ENCODE measurements at places on chromosomes 2 and 18.
A peak's percentile ranks its signal among the peaks of the same experiment; 100 is the strongest.

DNA sequence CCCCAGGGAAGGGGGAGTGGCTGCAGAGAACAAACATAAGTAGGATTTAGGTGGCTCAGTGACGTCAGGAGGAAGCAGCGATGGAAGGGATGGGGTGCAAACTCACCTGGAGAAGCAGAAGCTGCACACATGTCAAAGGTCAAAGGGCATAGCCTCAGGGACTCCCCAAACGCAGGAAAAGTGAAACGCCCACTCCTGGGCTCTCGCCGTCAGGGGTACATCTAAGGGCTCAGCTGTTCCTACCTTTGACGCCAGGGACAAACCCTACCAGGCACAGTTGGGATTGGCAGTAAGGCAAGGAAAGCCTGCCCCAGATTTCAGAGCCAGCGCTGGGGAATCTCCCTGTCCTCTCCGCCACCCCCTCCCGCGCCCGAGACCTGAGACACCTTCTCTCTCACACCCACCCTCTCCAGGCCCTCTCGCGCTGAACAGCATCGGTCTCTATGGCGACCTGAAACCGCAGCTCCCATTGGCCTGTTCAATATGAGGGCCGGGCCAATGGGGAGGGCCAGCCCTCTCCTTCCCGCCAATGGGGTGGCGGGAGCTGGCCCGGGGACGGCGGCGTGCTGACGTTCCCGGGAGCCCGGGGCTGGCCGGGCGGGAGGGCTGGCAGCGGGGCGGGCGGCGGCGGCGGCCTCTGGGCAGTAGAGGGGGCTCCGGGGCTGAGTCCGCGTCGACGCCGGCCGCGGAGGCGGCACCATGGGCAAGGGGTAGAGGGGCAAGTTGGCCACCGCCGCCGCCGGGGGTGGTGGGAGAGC, at the start of the genes CCDC148 and PKP4:
Gene CCDC148, minus strand, starts transcription at position 445 of the 758 bp plus-strand sequence. Its CDS starts 314 bp downstream, at position 131.
Gene PKP4, plus strand, starts transcription at position 644 of the 758 bp plus-strand sequence. CDS start 76,233 bp downstream, outside the sequence.
- peak; percentile 77 for DNase-seq

GRCh38 chr2:134217924-134218323, 35.9 kb upstream of the MGAT5 start:
- DNase-seq = no peak

GRCh38 chr2:135951041-135951583, 34.3 kb downstream of the DARS1 start:
- DNase-seq = no peak

GRCh38 chr2:176189681-176190641, 1.5 kb downstream of the HOXD1 start:
- DNase-seq = no peak

- no peak for DNase-seq
Observed at GRCh38 chr2:5970347-5970746, 278.2 kb downstream of the SOX11 start.

- peak; percentile 47 for DNase-seq
Observed at GRCh38 chr2:232901736-232902578, 31.9 kb downstream of the SNORC start.

GRCh38 chr2:47264143-47264542, 109.0 kb upstream of the STPG4 start:
- DNase-seq = no peak

GRCh38 chr2:179932786-179933185, 71.4 kb upstream of the ZNF385B start:
- DNase-seq = peak; percentile 8

GRCh38 chr18:56202678-56203077, 435.7 kb downstream of the TXNL1 start:
- DNase-seq = peak; percentile 15

DNA sequence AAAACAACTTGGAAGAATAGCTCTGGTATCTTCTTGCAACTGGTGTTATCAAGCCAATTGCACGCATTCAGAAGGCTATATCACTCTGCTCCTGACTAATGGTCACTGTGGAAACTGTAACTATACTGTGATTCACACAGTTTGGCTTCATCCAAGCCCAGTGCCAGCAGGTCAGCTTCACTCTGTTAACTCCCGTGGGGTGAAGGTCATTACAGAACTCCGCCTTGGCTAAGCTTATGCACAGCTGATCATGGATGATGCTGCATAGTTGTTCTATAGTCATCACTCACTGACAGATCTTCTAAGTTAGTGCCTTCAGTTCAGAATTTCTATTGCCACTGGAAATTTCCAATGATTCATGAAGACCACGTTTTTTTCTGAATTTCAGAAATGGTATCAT, 497.2 kb upstream of the NETO1 start:
- no peak for DNase-seq

GRCh38 chr2:159832026-159832425, 34.0 kb upstream of the CD302 start:
- DNase-seq = no peak

DNA sequence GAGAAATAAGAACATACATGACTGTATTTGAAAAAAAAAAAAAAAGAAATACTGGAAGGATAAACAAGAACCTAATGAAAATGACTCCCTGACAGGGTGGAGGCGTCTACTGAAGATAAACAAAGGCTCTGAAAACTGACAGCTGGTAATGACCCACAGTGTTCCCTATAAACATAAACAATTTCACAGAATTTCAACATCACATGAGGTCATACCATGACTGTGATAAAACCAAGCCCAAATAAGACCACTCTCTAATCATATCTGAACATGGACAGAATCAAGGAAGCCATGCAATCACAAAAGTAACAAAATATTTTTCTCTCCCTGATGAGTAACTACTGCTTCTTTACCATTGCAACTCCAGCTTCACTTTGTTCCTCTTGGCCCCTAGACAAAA, 159.3 kb downstream of the FAM124B start:
- DNase-seq = no peak

GRCh38 chr2:174846218-174846617, 81.9 kb upstream of the CHRNA1 start:
- no peak for DNase-seq

DNA sequence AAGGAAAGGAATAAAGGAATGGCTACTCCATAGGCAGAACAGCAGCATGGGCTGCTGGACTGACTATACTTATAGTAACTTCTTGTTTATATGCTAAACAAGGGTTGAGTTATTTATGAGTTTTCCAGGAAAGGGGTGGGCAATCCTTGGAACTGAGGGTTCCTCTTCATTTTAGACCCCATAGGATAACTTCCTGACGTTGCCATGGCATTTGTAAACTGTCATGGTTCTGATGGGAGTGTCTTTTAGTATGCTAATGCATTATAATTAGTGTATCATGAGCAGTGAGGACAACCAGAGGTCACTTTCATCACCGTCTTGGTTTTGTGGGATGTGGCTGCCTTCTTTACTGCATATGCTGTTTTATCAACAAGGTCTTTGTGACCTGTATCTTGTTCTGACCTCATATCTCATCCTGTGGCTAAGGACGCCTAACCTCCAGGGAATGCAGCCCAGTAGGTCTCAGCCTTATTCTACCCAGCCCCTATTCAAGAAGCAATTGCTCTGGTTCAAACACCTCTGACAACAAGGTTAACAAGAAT, 98.6 kb upstream of the CABLES1 start:
- no peak for DNase-seq

DNA sequence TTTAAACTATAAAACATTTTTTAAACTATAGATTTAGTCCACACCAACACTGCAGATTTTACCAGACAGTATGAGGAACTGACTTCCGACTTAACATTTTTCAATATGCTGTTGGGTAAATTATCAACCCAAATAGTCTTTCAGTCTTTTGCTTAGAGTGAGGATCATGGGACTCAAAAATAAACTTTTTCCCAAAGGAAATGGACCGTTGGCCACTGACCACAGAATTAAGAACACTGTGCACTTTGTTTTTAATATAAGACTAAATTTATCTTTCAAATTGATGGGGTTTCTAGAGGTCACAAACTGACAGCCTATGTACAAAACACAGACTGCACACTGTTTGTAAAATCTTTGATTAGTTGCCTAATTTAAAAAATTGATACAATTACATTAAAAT, 44.9 kb downstream of the FIGN start:
- no peak for DNase-seq

DNA sequence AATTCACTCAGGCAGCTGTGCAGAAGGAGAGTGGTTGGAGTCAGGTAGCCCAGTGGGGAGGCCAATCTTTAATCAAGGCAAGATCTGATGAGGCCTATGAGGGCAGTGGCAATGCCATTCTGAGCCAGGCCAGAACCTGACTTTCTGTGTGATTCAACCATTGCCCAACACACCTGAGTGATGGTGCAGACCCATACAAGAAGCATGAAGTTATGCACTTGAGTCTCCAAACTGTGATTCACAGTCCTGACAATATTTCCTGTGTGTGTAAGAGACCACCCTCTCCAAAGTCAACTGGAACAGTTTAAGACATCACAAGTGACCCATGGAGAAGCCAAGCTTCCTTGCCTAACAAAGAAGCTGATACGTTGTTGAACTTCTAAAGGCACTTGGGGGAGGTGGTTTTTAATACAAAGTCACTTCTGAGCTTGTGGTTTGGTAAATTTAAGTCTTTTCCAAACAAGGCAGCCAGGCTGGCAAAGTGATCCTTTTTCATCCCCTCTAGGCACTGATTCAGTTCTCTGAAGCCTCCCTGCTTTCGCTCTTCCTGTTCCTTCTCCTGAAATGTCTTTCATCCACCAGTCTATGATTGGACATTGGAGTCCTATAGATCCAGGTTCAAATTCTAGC, 49.0 kb downstream of the VSNL1 start:
- DNase-seq = no peak

DNA sequence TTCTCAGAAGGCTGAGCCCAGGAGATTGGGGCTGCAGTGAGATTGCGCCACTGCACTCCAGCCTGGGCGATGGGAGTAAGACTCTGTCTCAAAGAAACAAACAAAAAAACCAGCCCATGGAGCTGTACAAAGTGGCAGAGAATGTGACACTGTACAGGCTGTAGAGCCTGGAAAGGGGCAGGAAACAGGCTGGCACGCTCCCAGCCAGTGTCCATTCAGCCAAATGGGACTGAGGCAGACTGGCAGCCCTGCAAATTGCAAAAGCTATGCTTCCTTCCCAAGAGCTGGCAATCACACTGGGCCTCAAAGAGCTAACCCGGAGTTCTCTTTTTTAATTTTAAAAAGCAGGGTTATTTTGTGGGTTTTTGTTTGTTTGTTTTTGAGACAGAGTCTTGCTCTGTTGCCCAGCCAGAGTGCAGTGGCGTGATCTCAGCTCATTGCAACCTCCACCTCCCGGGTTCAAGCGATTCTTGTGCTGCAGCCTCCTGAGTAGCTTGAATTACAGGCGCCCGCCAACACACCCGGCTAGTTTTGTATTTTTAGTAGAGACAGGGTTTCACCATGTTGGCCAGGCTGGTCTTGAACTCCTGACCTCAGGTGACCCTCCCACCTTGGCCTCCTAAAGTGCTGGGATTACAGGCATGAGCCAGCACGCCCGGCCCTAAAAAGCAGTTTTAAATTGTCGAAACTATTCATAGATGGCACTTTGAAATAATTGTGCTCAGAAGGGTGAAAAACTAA, 42.8 kb downstream of the SCRN3 start:
- DNase-seq = no peak

DNA sequence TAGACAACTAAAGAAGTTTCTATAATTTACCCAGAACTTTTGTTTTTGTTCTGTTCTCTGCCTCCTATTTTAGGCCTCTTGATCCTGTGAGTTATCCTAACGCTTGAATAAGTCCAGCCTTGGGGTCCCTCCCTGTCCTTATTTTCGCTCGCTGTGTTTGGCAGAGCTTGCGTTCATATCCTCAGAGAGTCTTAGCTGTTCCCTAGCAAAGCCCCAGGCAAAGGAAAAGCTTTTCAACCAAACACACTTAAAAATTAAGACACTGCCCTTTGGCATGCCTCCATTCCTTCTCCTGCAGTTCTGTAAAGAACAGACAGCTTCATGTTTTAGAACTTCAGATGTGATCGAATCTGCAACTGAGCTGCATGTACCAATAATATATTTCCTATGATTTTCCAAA, 517.2 kb downstream of the SUCLG1 start:
- DNase-seq = no peak

DNA sequence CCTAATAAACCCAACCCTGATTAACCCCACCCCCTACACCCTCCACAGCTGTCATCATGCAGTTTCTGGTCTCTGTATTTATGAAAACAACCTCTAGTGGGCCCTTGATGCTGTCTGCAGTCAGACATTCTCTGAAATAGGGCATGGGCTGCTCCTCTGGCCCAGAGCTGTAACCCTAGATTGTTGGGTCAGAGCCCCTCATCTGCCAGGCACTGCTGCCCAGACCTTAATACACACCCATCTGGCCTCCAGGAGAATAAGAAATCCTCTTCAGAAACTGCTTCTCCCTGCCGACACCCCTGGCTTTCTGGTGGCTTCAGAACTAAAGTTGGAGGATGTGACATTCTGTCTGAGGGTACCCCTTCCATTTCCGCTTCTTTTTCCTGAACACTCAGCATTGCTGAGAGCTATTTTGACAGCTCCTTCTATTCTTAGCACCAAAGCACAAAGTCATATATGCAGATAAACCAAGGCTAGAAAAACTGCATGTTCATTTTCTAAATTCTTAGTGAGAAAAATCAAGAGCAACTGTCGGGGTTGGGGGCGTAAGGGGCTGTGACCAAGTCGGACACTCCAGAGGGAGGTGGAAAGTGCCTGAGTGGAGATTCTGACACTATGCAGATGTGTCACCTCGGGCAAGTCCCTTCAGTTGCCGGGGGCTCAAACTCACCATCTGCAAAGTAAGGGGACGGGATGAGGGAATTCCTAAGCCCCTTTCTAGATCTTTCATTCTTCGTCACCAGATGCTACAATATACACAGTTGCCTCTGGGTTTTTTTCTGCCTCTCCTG, 28.7 kb downstream of the SRSF7 start:
- no peak for DNase-seq

GRCh38 chr2:69943843-69944525, 17.4 kb downstream of the ASPRV1 start:
- no peak for DNase-seq

DNA sequence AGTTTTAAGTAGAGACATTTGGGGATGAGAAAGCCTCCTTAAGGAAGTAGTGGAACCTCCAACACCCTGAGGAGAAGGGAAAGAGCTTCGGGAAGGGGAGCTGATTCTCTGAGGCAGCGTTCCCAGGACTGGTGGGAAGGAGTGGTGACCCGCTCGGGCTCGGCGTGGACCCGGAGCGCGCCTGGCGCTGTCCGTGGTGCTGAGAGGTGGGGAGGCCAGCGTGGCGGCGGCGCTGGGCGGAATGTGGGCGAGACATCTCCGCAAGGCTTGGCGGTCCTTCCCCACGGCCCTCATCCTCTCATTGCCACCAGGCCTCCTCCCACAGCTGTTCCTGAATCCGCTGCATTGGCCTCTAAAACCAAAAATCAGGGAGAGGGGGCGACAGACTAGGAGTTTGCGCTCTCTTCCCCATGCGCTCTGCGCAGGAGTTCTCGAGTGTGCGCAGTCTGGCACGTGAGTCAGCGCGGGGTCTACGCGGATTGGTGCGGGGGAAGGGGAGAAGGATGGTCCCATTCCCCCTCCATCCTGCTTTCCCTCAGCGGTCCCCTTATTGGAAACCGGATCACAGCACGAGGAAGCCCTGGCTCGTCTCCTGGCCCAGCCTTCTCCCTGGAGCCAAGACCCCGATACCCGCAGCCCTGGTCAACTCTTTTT, 857 bp downstream of the RESP18 start:
- DNase-seq = no peak

- DNase-seq = no peak
Observed at GRCh38 chr2:54986264-54986663, 64.0 kb downstream of the RTN4 start.

DNA sequence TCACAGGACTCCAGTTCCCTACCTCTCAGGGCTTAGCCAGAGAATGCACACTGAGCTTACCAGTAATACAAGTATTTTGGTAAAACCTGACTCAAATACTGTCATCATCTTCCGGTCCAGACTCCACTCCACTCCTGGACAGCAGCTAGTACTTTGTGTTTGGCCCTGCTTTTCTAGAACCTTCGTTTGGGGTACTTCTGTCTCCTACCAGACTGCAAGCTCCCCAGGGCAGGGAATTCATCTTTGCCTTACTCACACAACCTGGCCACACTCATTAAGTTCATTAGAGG, 108.9 kb upstream of the CDC42EP3 start:
- no peak for DNase-seq

All from astrocyte of the cerebellum (primary cell).